AG04449 (cell line): ENCODE measurements at places on chromosomes 3 and 15.

DNA sequence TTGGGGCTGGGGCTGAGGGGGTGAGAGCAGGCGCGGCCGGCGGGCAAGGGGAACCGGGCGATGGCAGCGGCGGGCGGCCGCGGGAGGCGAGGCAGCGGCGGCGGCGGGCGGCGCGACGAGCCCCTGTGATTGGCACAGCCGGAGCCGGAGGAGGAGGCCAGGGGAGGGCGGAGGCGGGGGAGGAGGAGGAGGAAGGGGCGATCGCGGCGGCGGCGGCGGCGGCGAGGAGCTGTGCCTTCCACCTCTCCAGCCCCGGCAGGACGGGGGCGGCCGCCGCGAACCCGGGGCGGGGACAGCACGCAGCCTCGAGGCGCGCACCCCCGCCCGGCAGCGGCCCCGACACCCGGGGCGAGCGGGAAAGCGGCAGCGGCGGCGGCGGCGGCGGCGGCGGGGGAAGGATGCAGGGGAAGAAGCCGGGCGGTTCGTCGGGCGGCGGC lies at the start of gene SLCO3A1:
Gene SLCO3A1 (plus strand): TSS at position 198 of the 437 bp plus-strand sequence.
- DNase-seq = no peak

GRCh38 chr3:71865727-71866126 lies 80.8 kb upstream of the PROK2 start:
- DNase-seq = no peak

DNA sequence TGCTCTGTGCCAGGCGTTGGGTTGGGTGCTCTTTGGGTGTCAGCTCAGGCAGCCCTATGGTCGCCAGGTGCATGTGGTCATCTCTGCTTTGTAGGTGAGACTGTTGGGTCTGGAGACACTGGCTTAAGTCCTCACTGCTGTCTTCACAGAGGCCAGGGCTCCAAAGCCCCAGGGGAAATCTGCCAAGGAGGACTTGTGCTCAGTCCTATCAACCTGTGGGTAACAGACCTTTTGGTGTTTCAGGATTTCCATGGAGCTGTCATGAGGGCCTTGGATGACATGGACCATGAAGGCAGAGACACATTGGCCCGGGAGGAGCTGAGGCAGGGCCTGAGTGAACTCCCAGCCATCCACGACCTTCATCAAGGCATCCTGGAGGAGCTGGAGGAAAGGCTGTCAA lies 50.1 kb upstream of the NR2C2 start:
- no peak for DNase-seq

DNA sequence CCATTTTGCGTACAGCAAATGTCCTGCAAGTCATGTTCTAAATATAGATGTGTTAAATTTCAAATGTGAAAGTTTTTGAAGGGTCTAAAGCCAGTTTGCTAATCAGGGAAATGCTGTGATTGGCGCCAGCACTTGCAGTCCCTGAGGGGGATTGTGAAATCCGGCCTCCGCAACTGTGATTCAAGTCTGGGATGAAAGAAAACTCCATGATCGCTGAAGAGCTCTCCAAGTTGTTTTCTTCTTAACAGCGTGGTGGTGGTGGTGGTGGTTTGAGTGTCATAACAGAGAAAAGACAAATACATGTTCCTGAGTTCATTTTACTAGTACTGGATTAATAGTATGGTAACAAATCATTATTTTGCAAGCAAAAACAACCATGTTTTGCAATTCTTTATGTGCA lies 51.8 kb downstream of the MITF start:
- no peak for DNase-seq

DNA sequence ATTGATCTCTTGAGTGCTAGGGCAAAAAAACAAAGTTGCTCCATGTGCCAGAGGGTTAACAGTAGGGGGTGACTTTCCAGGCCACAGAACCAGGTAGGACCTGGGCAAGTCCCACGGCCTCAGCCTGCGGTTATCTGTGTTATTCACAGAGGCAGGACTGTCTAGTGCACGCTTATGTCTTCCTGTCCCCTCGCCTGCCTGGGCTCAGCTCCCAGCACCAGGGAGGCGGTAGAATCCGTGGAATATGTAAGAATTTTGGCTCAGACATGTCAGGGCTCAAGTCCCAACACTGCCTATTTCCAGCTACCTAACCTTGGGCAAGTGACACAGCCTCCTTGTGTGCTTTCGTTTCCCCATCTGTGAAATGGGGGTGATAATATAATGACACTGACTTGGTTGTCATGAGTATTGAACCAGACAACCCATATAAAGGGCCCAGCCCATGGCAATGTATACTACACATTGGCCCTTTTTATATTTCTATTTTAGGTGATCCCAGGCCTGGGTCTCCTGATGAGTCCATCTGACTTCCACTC lies 44.3 kb upstream of the FLNB start:
- DNase-seq = no peak

- DNase-seq = no peak
Observed at GRCh38 chr3:12132881-12133280, 25.8 kb downstream of the TIMP4 start.

DNA sequence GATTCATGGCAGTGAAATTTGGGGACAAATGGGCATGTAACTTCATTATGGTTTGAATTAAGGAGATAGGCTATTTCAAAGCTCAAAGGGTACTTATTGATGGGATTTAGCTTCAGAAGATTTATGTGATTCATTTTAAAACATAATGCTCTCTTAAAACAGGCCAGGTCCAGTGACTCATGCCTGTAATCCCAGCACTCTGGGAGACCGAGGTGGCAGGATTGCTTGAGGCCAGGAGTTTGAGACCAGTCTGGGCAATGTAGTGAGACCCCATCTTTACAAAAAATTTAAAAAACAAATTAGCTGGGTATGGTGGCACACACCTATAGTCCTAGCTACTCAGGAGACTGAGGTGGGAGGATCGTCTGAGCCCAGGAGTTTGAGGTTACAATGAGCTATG lies 11.5 kb downstream of the THAP10 start:
- DNase-seq = no peak

DNA sequence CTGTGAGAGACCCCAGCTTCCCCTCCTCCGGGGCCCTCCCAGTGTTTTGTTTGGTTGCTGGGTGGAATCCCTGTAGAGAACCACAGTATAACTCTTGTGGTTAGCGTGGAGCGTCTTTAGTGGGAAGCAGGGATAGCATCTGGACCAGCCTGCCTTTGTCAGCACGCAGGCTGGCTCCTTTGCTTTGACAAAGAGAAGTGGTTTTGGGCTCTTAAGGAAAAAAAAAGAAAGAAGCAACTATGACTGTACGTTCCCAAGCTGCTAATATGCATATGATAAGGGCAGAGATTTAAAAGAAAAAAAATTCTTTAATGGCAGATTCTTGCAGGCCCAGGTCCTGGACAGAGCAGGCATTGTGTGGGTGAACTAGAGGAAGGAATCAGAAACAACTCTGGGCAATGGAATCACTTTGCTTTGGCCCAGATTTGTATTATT lies 340.8 kb upstream of the CTDSPL start:
- DNase-seq = no peak

- no peak for DNase-seq
Observed at GRCh38 chr15:68993276-68993675, 21.2 kb upstream of the NOX5 start.

GRCh38 chr3:177351206-177351605 lies 153.9 kb upstream of the TBL1XR1 start:
- no peak for DNase-seq

GRCh38 chr3:189773056-189773455 lies 141.9 kb downstream of the TP63 start:
- DNase-seq = peak; percentile 66

GRCh38 chr3:59540241-59540640 lies 490.4 kb upstream of the CFAP20DC start:
- DNase-seq = no peak

GRCh38 chr15:48005077-48005476 lies 115.7 kb upstream of the SLC24A5 start:
- no peak for DNase-seq

GRCh38 chr3:104825116-104825515 lies 541.6 kb upstream of the ALCAM start:
- DNase-seq = peak; percentile 44

GRCh38 chr3:119733812-119734211 lies 31.0 kb downstream of the CFAP91 start:
- no peak for DNase-seq

- DNase-seq = no peak
Observed at GRCh38 chr15:40105517-40106202, 3.0 kb downstream of the BMF start.

GRCh38 chr3:3798631-3799113 lies 559 bp upstream of the LRRN1 start:
- DNase-seq = no peak

- DNase-seq = no peak
Observed at GRCh38 chr3:142965581-142965980, 2.1 kb upstream of the PAQR9 start.

DNA sequence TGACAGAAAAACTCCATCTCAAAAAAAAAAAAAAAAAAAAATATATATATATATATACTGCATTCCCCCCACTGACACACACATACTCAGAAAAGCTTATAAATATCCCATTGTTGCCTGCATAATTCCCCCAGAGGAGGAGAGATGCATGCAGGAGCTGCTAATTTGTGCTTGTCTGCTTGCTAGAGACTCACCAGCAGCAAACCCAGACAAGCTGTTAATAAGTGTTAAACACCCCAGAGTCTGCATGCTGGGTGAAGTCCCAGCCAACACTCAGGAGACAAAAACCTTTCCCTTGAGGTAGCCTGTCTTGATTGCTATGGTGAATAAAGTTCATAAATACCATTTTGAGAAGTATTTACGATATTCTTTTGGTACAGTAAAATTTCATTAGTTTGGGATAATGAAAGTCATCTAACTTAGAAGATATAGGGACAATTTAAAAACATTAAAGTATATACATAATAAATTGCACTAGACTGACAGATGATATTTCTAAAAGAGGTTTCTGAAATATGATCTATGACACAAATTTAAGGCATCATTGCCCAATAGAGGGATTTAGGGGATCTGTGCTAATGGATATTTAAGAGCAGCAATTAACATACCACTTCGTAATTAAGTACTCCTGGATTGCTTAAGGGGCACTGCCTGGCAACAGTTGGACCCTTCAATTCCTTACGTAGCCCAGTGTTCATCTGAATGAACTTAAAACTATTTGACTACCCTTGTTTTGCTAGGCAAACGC lies 400.0 kb upstream of the C2CD4B start:
- no peak for DNase-seq

GRCh38 chr15:60399931-60400330 lies 2.1 kb upstream of the ANXA2 start:
- no peak for DNase-seq

- no peak for DNase-seq
Observed at GRCh38 chr3:13209634-13209997, 136.4 kb upstream of the IQSEC1 start.

GRCh38 chr3:23798876-23799275 lies 6.9 kb upstream of the UBE2E1 start:
- DNase-seq = no peak

DNA sequence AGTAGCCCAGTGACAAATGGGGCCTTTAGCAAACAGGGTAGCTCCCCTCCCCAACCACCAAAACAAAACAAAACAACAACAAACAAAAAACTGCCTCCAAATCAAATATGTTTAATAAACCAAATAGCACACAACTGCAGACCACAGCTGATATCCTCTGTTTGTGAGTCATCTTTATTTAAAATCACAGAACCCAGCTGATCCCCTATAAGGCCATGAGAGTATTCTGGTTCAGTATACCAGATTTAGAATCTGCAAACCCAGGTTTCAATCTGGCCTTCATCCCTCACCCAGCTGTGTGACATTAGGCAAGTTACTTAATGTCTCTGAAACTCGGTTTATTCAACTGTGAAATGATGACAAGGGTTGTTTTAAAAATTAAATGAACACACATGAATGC lies 124.5 kb downstream of the SUCLG2 start:
- DNase-seq = no peak

- DNase-seq = no peak
Observed at GRCh38 chr15:44595656-44596510, 58.9 kb downstream of the EIF3J start.

DNA sequence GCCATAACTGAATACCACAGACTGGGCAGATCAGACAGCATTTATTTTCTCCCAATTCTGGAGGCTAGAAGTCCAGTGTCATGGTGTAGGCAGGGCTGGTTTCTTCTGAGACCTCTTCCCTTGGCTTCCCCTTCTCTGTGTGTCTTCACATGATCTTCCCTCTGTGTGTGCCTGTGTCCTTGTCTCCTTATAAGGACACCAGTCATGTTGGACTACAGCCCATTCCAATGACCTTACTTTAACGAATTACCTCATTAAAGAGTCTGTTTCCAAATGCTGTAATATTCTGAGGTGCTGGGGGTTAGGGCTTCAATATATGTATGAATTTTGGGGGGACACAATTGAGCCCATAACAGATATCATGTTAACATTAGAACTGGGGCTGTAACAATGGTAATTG lies 13.3 kb upstream of the RARRES1 start:
- DNase-seq = no peak

DNA sequence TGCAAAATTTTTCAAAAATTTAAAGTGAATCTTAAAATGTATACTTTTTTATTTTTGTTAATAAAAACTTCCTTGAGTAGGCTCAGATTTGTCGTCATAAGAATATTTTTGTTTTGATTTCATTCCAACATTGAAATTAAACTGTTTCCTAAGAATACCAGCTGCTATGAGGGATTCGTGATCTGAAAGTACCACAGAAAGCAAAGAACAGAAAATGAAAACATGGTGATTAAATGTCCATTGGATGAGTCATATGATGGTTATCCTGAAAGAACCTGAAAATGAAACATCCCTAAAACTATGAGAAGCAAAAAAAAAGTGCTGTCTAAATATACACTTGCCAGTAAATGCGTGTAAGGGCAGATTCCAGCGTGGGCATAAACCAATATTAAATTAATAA lies 143.8 kb downstream of the GMNC start:
- DNase-seq = peak; percentile 74

DNA sequence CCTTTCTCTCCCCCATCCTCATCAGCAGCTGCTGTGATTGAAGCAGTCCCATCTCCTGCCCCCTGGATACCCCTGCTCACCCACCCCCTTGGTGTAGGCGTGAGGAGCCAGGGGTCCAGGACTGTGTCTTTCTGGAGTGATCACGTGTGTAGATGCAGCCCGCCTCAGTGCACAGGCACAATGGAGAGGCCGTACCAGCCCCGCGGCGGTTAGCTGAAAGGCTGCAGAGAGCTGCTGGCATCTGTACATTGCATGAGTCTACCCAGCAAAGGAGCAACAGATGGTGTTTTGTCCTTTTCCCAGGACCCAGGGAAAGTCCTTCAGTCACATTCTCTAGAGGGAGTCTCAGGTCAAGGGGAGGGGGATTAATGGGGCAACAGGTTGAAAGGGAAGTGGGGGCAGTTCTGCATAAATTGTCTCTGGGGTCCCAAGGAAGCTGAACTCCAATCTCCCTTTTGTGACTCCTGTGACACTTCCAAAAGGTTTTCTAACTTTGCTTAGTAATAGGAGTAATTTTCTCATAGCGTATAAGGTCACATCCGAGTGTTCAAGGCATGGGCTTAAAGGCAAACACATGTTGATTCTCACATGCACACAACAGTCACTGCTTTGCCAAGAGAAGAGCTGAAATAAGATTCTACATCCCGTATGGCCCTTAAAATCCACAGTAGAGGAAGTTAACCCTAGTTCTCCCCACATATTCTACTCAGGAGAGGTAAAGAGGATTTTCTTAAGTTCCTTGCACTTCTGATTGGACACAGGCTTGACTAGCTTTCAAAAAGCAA lies 7.1 kb downstream of the CSPG5 start:
- no peak for DNase-seq

- no peak for DNase-seq
Observed at GRCh38 chr3:115671761-115672455, 48.6 kb downstream of the GAP43 start.
